ENCODE measurements at places on chromosomes 12 and 14. TPM values are rescaled to one million over a fixed set of nuclear protein-coding genes. Genes with fewer than 3 reads are reported as not detected.

- no peak for DNase-seq
Observed at GRCh38 chr14:103712633-103713247, 2.5 kb downstream of the XRCC3 start.

- DNase-seq = no peak
Observed at GRCh38 chr12:29589286-29589820, 91.9 kb upstream of the OVCH1 start.

- DNase-seq = no peak
Observed at GRCh38 chr12:83198291-83199015, 511.7 kb downstream of the TMTC2 start.

GRCh38 chr14:52399104-52399503 is 85.0 kb downstream of the PTGER2 start:
- DNase-seq = no peak

GSC gene
- total RNA-seq = 0.33 TPM

DNA sequence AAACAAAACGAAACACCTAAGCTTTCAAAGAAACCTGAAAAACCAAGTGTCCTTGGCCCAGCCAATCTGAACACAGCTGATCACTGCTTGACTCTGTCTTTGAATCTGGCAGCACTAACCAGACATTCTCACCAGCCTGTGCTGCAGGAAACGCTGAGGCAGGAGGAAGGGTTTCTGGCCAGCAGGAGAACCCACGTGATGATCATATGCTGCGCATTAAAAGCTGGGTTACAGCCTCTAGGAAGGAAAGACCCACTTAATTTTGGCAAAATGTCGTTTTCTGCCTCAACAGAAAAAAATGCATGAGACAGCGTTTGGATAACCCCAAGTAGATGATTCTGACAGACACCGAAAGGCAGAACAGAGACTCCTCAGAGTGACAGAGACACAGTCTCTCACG is 9.8 kb downstream of the APPL2 start:
- DNase-seq = peak; percentile 76

GRCh38 chr12:47803191-47803875 is 16.4 kb downstream of the HDAC7 start:
- no peak for DNase-seq

EMP1 gene
- 40.5 TPM for total RNA-seq

DNA sequence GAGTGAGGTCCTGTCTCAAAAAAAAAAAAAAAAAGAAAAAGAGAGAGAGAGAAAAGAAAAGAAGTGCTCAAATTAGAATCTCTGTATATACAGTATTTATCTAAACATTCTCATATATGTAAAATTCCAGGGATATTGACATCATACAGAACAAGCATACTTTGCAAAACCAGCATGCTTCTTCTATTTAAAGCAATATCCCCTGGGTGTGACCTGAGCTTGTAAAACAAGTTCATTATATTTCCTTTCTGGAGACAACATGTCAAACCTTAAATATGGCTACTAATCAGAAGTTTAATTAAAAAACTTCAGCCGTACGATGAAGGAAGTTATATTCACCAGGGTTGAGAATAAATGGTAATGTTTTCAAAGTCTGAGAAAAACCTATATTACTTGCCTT is 175.8 kb upstream of the HMGA2 start:
- DNase-seq = no peak

- no peak for DNase-seq
Observed at GRCh38 chr14:77203611-77204458, 22.2 kb downstream of the TMEM63C start.

- DNase-seq = no peak
Observed at GRCh38 chr14:43172899-43173548, 1334.1 kb downstream of the FSCB start.

- no peak for DNase-seq
Observed at GRCh38 chr12:85186236-85186635, 93.8 kb upstream of the ALX1 start.

DNA sequence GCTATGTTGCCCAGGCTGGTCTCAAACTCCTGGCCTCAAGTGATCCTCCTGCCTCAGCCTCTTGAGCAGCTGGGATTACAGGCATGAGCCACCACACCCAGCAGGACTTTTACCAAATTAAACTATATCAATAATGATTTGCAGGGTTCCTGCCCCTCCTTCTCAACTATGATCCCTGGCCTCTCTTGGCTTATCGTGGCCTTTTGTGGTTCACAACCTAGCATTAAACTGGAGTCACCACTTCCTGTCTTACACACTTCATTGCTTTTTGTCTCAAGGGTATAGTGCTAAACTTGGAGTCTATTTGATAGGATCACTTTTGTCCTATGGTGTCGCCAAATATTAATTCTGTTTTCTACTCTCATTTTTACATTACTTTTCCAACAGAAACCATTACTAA is 64.5 kb downstream of the SEC23A start:
- DNase-seq = no peak

SSTR1 gene
- 5.3 TPM for total RNA-seq

DNA sequence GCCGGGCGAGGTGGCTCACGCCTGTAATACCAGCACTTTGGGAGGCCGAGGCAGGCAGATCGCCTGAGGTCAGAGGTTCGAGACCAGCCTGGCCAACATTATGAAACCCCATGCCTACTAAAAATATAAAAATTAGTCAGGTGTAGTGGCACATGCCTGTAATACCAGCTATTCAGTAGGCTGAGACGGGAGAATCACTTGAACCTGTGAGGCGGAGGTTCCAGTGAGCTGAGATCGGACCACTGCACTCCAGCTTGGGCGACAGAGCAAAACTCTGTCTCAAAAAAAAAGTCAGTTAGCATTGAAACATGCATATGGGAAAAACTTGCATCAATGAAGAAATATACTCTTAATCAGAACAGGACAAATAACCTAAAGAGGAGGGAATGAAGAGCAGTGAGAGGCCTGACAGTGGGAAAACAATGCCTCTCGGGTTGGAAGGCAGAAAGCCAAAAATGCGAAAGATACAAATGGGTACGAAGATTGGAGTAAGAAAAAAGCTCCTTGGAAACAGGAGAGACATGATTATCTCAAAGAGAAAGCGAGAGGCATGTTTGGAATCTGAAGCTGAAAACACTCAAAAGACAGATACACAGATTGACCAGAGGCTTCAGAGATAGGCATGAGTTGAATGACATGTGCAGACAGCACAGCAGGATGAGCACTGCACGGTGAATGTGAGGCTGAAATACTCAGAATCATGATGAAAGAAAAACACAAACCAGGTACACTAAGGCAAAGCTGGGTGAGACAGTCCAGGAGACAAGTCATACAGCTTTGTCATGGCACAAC is 30.6 kb downstream of the RESF1 start:
- no peak for DNase-seq

GRCh38 chr14:103819503-103820307 is 27.7 kb downstream of the PPP1R13B start:
- peak; percentile 45 for DNase-seq

BIN2 gene
- total RNA-seq = 1.3 TPM

DNA sequence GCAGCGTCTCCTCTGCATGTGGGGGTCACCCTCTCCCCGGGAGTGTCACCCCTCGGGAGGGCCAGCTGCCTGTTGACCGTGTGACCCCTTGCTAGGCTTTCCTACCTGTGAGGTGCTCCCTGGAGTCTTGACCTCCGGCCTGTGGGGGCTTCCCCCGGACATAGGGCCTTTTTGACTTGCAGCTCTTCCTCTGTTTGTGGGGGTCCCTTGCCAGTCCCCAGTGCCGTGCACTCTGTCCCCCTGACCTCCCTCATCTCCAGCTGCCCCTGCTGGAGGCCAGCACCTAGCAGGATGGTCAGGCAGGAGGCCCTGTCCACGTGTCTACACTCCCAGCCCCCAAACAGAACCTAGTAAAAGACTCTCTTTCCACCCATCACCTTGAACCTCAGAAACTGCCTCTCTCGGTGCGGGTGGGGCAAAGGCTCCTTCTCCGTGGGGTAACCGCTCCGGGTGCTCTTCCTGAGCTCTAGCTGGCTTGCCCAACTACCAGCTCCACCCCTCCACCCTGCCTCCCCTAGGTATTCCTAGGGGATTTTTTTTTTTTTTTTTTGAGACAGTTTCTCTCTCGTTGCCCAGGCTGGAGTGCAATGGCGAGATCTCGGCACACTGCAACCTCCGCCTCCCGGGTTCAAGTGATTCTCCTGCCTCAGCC is 810 bp downstream of the AACS start:
- DNase-seq = no peak

HRK gene
- total RNA-seq = not detected

GRCh38 chr12:124837958-124838803 is 25.5 kb downstream of the SCARB1 start:
- DNase-seq = peak; percentile 89

YAF2 gene
- total RNA-seq = 17.6 TPM

LHX5 gene
- not detected for total RNA-seq

- DNase-seq = no peak
Observed at GRCh38 chr12:2290516-2291065, 237.8 kb downstream of the CACNA1C start.

CDC42BPB gene
- 102 TPM for total RNA-seq

PIP4K2C gene
- total RNA-seq = 48.0 TPM

GRCh38 chr12:49031573-49032161 is 13.1 kb upstream of the PRKAG1 start:
- DNase-seq = no peak

GRCh38 chr12:28710882-28711281 is 438.2 kb upstream of the FAR2 start:
- DNase-seq = no peak

CPNE8 gene
- total RNA-seq = 9.6 TPM

KRT7 gene
- 196 TPM for total RNA-seq

DNA sequence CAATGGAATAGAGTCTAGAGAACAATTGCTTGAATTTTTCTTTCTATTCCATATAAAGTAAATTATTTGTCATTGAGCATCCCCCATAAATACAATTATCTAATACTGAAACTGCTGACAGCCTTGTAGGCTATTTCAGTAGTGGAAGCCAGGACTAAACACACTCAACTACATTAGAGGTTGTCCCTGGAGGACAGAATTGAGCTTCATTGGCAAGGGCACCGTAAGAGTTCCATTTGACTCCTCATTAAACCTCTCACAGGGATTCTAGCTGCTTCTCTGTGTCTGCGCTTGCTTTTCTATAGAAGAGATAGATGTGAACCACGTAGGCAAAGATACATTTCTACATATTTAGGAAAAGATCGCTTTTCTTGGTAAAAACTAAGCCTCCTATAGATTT is 3.5 kb upstream of the PTPRO start:
- DNase-seq = no peak
